ENCODE measurements at places on chromosomes 6 and 20.

GRCh38 chr20:62875419-62876361 lies 14.1 kb upstream of the TCFL5 start:
- peak; percentile 73 for DNase-seq

- DNase-seq, result no peak
Measured at GRCh38 chr6:148146717-148147462, 195.7 kb upstream of the SASH1 start.

GRCh38 chr6:30542915-30543314 lies 13.4 kb downstream of the GNL1 start:
- DNase-seq, result no peak

GRCh38 chr6:43873806-43874714 lies 104.0 kb downstream of the VEGFA start:
- peak; percentile 61 for DNase-seq

DNA sequence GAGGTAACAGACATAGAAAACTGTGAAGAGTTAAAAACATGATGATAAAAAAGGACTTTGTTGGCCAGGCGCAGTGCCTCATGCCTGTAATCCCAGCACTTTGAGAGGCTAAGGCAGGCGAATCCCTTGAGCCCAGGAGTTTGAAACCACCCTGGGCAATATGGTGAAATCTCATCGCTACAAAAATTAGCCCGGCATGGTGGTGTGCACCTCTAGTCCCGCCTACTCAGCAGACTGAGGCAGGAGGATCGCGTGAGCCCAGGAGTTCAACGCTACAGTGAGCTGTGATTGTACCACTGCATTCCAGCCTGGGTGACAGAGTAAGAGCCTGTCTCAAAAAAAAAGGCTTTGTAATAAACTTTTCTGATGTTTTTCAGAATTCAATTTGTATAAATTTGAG lies 60.1 kb downstream of the GFOD1 start:
- no peak for DNase-seq

DNA sequence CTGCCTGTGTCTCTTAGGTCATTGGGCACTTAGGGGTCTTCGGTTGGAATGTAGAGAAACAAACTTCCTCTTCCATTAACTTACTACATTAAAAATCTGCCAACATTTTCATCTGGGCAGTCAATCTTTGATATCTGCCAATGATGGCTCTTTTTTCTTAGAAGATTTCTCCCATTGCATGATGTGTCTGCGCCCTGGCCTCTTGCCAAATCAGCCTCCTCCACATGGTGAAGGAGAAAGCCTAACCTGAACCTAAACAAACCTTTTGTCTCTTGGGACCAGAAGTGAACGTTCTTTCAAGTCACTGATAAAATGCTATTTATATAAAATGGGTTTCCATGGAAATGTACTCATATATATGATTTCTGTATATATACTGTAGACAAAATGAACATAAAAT lies 998.9 kb upstream of the GJE1 start:
- no peak for DNase-seq

- DNase-seq, result no peak
Measured at GRCh38 chr20:17652411-17652810, 29.6 kb downstream of the RRBP1 start.

- no peak for DNase-seq
Measured at GRCh38 chr6:66623050-66623449, 916.0 kb upstream of the EYS start.

GRCh38 chr6:2179950-2180349 lies 65.5 kb downstream of the GMDS start:
- DNase-seq, result no peak

DNA sequence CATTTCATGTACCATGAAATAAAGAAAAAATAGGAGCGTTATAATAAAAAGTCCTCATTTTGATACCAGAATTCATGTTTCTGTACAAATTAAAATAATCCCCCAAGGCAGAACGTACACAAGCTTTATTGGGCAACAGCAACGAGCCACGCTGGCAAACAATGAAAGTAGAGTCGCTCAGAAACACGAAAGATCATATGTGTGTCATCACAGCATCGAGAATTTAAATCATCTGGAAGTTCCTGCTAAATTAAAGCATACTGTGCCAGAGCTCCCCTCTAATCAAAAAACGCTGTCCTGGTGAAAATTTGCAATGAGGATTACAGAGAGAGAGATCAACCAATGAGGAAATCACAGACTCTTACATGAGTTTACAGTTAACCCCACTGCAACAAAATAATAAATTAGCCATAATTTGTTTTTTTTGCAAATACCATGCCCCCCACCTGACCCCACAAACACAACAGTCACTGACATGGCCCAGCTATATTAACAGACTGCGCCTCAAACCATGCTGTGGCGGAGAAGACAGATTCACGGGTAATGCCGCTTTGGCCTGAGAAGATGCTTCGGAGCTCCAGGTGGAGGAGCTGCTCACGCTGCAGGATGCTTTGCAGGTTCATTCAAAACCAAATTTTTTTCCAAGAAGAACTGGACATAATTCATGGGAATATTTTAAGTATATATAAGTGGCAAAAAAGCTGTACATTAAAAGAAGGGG lies 54.3 kb upstream of the NFATC2 start:
- DNase-seq, result no peak

Measured in NCI-H774 (cell line).